ENCODE measurements at places on chromosomes 5 and 9.

GRCh38 chr9:8366161-8366926 is 566.8 kb upstream of the DMAC1 start:
- DNase-seq = no peak

DNA sequence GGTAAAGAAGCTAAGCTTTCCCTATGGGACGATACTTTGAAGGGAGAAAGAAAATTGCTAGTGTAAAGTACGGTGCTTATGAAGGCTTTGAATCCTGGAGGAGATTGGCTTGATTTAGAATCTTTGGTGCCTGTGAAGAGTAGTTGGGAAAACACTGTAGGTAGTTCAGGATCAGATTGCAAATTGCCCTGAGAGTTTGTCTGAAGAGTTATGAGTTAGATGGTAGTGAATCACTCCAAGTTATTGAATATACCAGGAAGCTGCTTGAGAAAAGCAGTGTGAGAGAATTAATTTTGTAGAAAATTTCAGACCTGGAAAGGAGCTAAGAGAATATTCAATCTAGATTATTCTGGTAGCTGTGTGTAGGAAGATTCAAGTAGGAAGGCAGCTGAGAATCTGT is 11.5 kb downstream of the MAN2A1 start:
- no peak for DNase-seq

DNA sequence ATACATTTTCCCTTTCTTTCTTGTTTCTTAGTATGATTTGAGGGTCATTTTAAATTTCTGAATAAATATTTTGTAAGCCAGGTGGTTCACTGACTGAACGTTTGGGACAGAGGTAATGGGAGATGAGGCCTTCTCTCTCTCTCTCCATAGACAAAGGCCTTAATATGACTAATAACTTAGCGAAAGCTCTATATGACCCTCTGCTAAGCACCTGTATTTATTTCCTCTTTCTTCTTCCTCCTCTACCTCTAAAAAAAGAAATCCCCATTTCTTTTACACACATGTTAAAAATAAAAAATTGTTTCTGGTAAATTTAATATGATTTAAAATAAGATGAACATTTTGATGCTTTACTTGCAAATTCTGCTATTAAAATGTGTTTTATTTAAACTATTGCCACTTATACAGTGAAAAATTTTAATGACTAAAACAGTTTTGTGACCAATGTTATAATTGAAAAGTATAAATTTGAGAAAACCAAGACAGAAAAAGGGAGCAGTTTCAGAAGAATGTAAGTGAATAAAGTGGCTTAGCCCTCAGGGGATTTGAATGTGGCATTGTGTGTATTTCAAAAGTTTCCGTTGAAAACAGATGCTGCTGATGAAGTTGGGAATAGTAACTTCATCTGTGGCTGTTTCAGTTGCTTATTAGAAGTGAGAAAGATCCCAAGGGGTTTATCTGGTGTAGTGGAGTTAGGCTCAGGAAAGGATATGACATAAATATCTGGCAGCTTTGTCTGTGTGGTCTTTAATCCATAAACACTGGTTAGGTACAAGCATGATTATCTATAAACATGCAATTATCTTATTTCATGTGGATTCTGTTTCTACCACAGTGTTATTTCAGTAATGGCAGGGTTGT is 128.6 kb upstream of the GRHPR start:
- no peak for DNase-seq

GRCh38 chr5:31936683-31937082 is 237.4 kb downstream of the GOLPH3 start:
- DNase-seq = no peak

DNA sequence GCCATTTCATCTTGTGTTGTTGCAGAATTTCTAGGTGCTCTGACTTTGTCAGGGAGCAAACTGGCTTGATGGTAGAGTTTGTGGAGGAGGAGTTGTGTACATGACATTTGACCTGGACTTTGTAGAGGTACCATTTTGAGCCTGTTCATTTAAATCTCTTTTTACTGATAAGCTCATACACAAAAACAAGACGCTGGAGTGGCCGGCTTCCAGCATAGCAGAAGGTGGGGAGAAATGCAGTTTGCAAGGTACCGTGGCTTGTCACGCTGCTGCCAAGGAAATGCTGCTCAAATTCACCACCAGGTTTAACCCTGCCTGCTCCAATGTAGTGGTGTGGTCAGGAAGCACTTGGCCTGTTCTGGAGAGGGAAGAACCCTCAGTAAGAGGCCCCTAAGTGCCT is 18.9 kb upstream of the IQGAP2 start:
- DNase-seq = no peak

GRCh38 chr9:76882686-76883085 is 23.2 kb downstream of the PRUNE2 start:
- no peak for DNase-seq

GRCh38 chr5:9930156-9930555 is 300.0 kb upstream of the TAS2R1 start:
- no peak for DNase-seq

DNA sequence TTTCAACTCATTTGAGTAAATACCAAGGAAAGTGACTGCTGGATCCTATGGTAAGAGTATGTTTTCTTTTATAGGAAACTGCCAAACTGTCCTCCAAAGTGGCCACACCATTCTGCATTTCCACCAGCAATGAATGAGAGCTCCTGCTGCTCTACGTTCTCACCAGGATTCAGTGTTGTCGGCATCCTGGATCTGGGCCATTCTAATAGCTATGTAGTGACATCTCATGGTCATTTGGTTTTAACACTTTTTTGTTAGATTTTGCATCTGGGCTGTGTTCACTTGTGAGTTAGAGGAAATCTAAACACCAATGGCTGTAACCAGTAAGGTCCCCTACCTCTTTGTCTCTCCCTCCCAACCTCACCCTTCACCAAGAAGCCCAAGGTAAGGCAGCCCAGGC is 115.9 kb downstream of the ATPSCKMT start:
- DNase-seq = no peak

- DNase-seq = no peak
Observed at GRCh38 chr5:158629591-158630312, 470.0 kb downstream of the EBF1 start.

GRCh38 chr5:40166802-40167201 is 512.9 kb upstream of the PTGER4 start:
- no peak for DNase-seq

DNA sequence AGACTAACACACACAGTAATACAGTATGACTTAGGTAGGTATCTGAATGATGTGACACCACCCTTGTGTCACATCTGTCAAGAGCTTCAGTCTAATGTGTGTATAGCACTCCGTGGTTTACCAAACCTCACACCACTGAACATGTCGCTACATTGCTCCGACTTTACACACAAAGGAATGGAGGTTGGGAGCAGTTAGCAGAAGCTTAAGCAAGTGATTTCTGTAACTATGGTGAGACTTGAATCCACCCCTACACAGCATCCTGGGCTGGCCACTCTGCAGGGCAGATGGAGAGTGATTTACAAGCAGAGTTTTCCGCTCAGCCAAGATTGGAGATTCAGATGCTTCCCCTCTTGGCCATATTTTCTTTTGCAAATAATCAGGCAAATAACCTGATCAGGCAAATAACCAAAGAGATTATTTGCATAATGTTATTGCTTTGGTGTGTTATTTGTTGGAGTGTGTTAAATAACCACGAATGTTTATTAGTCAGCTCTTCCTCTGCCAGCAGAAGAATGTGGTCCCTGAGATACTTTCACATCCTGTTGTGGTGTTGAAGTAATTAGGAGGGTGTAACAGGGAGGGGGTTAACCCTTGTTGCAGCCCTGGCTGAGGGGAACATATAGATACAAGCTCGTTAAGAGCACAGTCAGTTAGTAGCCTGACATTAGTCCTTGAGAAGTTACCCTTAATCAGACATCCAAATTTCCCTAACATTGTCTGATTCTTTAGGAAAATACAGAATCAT is 92.8 kb downstream of the SNX18 start:
- no peak for DNase-seq

DNA sequence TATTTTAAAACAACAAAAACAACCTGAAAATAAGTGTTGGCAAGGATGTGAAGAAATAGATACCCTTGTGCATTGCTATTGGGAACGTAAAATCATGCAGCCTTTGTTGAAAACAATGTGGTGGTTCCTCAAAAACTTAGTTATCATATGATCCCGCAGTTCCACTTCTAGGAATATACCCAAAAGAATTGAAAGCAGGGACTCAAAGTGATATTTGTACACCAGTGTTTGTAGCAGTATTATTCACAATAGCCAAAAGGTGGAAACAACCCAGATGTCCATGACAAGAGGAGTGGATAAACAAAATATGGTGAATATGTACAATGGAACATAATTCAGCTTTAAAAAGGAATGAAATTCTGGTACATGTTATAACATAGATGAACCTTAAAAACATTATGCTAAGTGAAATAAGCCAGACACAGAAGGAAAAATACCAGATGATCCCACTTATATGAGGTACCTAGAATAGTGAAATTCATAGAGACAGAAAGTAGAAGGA is 29.0 kb downstream of the IRF1 start:
- DNase-seq = no peak

DNA sequence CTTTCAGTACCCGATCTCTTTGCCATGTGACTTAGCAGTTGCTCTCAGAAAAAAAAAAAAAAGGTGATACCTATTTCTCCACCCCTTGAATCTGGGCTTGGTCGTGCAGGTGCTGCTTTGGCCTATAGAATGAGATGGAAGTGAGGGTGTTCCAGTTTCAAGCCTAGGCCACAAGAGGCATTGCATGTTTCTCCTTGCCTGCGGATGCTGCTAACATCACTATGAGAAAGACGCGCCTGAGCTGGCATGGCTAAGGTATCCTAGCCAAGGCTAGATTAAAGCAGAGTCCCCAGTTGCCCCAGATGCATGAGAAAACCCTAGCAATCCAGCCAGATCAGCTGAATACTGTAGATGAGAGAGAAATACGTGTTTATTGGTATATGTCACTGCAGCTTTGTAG is 14.7 kb upstream of the CSF1R start:
- no peak for DNase-seq

DNA sequence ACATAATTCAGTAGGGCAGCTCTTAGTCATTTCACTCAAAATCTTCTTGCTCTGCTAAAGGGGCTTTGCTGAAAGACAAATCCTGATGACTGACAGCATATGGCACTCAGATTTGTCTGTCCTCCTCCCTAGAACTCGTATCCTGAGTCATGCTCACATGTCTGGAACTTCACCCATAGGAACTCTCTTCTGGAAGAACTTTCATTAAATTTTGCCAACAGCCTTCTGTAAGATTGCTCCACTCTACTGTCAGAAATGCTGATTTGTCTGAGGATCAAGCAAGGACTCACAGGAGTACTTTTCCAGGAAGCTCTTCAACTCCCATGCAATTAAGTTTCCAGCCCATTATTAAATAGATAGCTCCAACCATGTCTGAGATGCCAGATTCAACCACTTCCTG is 59.8 kb upstream of the SNX2 start:
- DNase-seq = no peak

- DNase-seq = no peak
Observed at GRCh38 chr5:73233053-73233460, 60.1 kb downstream of the TMEM174 start.

- DNase-seq = no peak
Observed at GRCh38 chr5:78638423-78638822, 10.1 kb downstream of the LHFPL2 start.

- DNase-seq = no peak
Observed at GRCh38 chr5:19018822-19019221, 969.2 kb downstream of the CDH18 start.

DNA sequence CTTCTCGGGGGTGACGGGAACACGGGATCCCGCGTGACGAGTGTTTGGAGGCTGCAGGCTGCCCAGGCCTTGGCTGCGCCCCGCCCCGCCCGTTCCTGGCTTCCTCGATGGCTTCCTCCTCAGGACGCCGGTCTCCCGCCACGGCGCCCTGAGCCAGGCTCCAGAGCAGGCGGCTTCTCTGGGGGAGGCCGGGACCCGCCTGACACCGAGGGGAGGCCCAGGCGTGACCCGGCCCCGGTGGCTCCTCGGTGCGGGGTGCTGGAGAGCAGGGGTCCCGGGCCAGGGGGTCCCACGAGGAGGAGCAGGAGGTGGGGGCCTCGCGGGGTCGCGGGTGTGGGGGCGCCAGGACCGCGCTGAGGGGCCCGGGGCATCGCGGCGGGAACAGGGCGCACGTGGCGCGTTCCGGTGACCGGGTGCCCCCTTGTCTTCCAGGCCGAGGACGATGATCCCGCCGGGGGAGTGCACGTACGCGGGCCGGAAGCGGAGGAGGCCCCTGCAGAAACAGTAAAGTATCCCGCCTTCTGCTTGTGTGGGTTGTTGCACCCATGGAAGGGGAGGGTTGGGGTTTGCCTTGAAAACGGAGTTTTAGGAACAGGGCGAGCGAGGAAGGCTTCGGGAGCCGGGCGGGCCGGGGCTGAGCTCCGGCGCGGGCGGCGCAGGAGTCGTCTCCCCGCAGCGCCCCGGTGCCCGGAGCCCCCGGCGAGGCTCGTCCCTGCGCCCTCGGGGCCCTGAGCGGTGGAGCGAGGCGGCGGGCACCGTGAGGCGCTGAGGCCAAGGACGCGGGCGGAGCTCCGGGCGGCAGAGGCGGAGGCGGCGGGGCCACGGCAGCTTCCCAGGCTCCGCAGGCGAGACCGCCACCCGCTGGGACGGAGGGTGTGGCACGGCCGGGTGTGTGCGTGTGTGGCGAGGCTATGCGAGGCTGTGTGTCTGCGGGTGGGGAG is 22.2 kb downstream of the AHRR start:
- DNase-seq = no peak

DNA sequence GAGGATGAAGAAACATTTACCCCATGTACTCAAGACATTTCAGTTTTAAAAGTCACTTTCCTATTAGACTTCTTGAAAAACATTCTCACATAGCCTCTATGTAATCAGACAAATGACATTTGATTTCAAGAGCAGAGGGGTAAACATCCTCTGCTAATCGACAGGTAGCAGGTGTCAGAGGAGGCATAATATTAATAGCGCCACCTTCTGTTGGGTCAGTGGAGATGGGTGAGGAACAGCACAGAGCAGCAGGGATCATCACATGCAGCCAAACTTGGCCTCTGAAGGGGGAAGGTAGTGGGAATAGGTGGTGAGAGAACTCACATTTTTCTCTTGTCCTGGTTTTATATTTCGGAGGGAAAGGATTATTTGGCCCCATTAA is 3.3 kb upstream of the LSM11 start:
- DNase-seq = peak; percentile 30

- DNase-seq = no peak
Observed at GRCh38 chr9:136225366-136225747, 20.3 kb downstream of the QSOX2 start.

- DNase-seq = no peak
Observed at GRCh38 chr5:58860680-58861079, 277.8 kb downstream of the RAB3C start.

- no peak for DNase-seq
Observed at GRCh38 chr5:171688696-171689495, 96.7 kb upstream of the SMIM23 start.

DNA sequence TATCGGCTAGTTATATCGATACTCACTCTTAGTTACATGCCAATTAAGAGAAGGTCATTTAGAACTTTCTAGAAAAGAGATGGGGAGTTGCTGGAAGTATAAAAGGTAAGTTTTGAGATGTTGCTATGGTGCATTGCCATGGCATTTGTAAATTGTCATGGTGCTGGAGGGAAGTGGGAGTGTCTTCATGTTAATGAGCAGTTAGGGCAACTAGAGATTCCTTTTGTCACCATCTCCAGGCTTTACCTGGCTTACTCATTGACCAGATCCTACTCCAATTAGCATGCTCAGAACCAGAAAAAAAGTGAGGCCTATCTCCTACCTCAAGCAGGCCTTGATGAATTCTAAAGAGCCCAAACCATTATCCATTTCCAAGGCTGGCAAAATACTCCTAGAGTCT is 82.8 kb downstream of the PRR16 start:
- no peak for DNase-seq
